Thymus (tissue), 14 donors: ENCODE measurements at places on chromosomes 11 and 22.

- DNase-seq: no peak
Observed at GRCh38 chr11:131025020-131025419, 108.7 kb upstream of the SNX19 start.

DNA sequence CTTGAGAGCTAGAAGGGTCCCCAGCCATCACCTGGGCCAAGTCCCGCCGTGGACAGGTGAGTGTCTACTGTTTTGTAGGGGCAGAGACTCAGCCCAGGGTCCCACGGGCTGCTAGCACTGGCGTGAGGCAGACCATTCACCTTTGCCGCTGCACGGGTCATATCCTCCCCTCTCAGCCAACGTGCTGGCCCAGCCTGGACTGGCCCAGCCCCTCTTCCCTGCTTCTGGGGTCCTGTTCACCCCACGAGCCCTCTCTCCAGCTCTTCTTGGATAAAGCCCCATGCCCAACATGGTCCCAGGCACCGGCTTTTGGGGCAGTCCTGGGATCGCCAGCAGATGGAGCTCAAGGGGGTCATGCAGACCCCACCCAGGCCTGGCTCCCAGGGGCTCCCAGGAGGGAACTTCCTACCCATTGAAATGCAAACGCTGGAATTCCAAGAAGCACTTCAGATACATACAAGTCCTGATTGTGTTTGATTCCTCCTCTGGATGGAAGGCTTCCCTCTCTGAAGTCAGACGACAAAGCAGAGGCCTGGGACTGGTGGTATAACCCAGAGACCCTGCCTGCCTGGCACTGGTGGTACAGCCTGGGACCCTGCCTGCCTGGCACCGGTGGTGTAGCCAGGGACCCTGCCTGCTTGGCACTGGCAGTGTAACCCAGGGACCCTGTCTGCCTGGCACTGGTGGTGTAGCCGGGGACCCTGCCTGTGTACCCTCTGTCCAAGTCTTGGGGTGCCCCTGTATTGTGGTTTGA lies 8.9 kb upstream of the SEPTIN5 start:
- no peak for DNase-seq

DNA sequence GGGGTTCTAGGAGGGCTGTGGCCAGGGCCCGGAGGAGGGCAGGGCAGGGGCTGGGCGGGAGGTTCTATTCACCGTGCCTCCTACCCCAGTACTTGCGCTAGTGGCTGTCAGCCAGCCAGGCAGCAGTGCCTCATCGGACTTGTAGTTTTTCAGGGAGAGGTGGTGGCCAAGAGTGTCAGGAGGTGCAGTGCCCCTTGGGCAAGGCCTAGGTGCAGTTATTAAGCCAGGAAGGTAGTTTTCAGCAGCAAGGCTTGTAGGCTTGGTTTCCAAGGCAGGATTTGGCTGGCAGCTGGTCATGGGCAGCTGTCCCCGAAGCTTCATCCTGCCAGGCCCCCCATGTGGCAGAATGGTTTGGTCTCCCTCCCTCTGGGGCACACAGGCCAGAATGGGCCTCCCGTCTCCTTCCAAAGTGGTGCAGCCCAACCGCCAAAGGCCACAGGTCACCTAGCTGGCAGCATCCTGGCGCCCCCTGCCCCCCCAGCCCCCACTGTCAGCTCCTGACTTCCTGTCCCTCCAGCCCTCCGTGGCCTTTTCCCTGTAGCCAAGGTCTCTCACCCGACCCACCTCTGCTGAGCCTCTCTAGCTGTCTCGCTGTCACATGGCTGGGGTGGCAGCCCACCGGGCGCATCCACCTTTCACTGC lies 8.5 kb downstream of the CCDC88B start:
- DNase-seq: no peak

GRCh38 chr11:9777525-9777924 lies 113.6 kb downstream of the SWAP70 start:
- DNase-seq: no peak

- no peak for DNase-seq
Observed at GRCh38 chr11:94938095-94939055, 35.0 kb downstream of the CWC15 start.

GRCh38 chr11:66962247-66962646 lies 4.1 kb upstream of the PC start:
- no peak for DNase-seq

GRCh38 chr22:30198152-30198825 lies 48.3 kb downstream of the LIF start:
- DNase-seq: no peak

- no peak for DNase-seq
Observed at GRCh38 chr11:100740440-100740839, 53.4 kb downstream of the ARHGAP42 start.

GRCh38 chr11:1206391-1207271 lies 16.2 kb upstream of the MUC5B start:
- DNase-seq: no peak

DNA sequence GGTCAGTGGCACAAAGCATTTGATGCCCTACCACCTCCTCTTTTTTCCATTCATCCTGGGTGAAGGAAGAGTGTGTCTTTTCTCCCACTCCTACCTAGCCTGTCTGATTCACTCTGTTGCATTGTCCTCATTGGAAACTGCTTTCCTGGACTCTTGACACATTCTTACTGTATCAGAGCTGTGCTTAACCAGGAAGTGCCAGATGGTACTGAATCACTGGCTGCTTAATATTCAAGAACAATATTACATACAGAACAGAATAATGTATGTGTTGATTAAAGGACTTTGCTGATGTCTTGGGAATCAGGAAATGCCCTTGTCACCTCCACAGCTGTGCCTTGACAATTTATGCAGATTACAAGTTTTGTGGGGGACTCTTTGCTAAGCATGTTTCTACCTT lies 44.4 kb downstream of the SVIP start:
- no peak for DNase-seq

- no peak for DNase-seq
Observed at GRCh38 chr11:33437529-33437928, 180.3 kb downstream of the HIPK3 start.

- no peak for DNase-seq
Observed at GRCh38 chr11:46540807-46541206, 53.0 kb downstream of the AMBRA1 start.

DNA sequence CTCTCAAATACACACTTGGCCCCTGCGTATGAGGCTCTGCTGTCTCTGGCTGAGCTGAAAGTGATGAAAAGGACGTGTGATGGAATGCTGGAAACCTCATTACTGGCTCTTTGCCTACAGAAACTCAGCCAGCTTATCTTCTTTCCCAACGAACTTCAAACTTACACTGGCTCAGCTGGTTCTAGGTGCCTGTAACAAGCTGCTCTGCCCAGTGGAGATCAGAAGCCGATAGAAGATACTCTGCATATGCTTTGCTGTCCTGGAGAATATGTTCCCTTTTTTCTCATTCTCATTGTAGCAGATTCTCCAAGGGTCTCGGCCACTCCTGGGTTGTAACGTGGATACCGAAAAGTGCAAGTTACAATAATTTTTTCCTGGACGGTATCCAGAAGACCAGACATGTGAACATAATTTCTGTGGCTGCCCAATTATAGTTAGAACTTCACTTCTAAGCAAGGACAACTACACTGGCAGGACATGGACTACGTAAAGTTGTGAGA lies 405.3 kb upstream of the CCDC90B start:
- no peak for DNase-seq

- no peak for DNase-seq
Observed at GRCh38 chr22:44025171-44026065, 1.3 kb downstream of the PARVB start.

GRCh38 chr11:44177905-44178304 lies 82.4 kb downstream of the EXT2 start:
- no peak for DNase-seq

GRCh38 chr22:23083315-23084021 lies 13.1 kb downstream of the GNAZ start:
- DNase-seq: no peak

DNA sequence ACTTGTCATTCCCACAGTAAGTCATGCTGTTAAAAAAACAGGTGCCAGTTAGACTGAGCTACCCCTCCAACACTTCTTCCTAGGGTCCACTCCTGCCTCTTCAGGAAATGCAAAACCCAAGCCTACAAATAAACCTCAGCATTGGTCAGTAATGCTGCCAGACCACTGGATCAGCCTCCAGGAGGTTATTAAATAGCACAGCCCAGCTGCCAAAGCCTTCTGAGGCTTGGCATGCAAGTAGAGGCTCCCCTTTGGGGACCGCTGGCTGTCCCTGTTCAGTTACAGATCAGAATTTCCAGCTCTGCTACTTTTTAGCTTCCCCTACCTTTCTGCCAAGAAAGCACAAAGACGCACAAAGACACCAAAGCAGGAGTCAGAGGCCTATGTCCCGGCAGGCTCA lies 33.3 kb downstream of the ABTB2 start:
- no peak for DNase-seq

- no peak for DNase-seq
Observed at GRCh38 chr11:12008790-12009616, 577 bp upstream of the DKK3 start.

- no peak for DNase-seq
Observed at GRCh38 chr11:100674212-100674611, 12.9 kb upstream of the ARHGAP42 start.

- DNase-seq: no peak
Observed at GRCh38 chr11:80077113-80077512, 636.3 kb upstream of the TENM4 start.

DNA sequence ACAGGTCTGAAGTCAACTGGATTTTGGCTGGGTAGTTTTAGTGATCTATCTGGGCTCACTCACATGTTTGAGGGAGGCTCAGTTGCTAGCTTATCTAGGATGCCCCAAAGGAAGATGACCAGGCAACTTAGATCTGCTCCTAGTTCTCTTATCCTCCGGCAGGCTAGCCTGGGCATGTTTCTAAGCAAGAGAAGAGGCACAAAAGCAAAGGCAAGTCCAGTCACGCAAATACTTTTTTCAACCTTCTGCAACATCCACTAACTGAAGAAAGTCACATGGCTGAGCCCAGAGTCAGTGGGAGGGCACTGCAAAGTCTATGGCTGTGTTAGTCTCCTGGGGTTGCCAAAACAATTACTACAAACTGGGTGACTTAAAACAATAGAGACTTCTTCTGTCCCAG lies 32.9 kb upstream of the FSHB start:
- DNase-seq: no peak

- DNase-seq: no peak
Observed at GRCh38 chr11:69213316-69213715, 57.6 kb downstream of the SMIM38 start.

GRCh38 chr11:64659417-64660144 lies 63.4 kb downstream of the NRXN2 start:
- no peak for DNase-seq

GRCh38 chr11:37671321-37671720 lies 1073.3 kb upstream of the RAG2 start:
- DNase-seq: no peak

DNA sequence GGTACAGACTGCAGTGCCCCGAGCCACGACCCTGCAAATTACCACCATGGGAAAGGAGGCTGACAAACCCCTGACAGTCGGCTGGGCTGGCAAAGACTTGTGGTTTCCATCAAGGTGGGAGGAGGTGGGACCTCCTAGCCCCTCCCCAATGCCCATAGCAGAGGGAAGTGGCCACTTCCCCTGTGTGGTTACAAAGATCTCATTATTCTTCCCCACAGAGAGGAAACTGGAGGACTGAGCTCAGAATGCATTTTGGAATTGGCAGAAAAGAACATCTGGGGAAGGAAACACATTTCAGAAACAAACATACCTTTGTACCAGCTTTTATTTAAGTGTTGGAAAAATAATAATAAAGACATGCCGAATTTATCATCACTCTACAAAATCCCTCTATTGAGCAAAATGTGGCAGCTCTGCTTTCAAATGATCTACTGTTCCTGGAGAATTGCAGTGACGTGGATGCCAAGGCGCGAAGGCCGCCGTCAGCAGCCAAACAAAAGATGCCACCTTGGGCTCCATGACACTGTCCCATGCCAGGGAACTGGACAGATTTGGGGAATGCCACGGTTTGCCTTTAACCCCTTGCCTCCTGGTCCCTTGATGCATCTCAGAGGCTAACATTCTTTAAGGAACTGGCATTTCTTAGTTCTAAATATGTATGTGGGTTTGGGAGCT lies 169.6 kb downstream of the CRYBB2 start:
- no peak for DNase-seq

- no peak for DNase-seq
Observed at GRCh38 chr11:109970516-109971183, 122.5 kb upstream of the ZC3H12C start.

DNA sequence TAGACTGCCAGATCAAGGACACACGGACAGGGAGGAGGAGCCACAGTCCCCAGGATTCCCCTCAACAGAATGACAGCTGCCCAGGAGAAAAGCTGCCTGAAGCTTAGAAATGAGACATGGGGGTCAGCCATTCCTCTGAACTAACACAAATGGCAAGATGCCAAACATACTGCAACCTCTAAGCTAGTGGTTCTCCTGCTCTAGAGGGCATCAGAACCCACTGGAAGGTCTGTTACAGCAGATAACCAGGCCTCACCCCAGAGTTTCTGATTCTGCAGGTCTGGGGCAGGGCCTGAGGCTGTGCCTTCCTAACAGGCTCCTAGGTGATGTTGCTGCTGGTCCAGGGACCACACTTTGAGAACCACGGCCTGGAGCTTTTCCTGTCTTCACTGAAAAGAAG lies 28.6 kb upstream of the BID start:
- DNase-seq: no peak

GRCh38 chr11:8685820-8686219 lies 3.2 kb downstream of the RPL27A start:
- DNase-seq: no peak

DNA sequence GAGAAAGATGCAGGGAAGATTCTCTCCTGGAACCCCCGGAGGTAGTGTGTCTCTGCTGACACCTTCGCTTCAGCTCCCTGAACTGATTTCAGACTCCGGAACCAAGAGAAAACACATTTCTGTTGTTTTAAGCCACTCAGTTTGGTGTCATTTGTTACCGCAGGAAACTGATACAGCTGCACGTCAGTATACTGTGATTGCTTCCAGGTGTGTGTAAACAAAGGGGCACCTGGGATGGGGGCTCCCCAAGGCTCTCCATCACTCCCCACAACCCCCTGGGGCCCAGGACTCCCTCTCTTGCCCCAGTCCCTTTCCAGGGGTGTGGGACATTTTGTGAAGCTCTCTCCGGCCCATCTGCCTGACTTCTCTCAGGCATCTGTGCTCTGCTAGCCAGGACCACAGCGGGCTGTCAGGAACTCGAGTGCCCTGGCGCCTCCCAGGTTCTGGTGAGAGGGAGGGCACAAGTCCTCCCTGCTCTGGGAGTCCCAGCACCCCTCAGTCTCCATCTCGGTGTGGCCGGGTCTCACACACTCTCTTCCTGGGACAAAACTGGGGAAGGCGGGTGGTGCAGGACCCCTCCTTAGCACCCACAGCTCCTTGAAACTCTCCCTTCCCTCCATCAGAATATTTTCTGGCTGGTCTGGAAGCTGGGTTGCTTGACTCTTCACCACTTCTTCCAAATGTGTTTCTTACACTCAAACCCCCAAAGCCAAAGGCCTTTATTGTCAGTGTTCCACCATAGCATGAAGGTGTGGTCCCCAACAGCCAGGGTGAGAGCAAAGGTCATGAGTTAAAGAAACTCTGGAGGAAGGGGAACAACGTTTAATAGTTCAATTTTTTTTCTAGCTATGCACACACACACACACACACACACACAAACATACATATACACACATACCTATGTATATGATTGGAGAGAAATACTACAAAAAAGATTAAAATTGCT lies 35.0 kb upstream of the TSKU start:
- DNase-seq: no peak
